ENCODE measurements at places on chromosomes 13 and 19.

DNA sequence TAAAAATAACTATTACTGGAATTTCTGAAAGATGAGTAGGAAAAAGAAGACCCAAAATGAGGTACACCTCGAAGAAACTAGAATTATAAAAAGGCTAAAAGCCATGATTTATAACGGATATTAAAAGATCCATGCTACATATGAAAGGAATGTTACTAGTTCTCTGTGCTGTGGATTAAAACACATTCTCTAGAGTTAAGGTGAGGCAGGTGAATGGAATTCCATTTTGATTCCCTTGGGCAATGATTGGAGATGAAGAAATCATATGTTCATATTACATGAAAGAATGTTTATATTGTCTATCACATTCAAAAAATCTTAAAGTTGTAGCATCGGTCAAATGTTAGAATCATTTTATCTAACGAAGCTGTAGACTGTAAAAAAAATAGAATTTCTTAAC is 783.7 kb downstream of the PCDH9 start:
- DNase-seq, result no peak

DNA sequence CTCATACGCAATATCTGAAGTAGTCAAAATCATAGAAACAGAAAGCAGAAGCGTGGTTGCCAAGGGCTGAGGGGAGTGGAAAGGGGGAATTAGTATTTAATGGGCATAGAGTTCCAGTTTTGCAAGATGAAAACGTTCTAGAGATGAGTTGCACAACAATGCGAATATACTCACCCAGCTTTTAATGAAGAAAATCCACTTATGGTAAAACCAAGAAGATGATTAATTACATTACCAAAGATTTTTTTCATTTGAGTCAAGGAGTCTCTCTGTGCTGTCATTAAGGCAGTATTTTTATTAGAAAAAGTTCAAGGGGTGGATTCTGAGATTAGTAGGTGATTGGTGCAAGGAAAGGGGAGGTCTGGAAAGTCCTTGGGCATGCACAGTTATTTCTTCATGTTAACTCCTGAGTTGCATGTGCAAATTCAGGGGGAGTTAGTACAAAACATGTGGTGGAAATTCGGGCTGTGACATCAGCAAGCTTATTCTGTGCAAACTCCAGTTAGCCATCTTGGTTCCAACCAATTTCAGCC is 6.9 kb upstream of the CBY2 start:
- no peak for DNase-seq

DNA sequence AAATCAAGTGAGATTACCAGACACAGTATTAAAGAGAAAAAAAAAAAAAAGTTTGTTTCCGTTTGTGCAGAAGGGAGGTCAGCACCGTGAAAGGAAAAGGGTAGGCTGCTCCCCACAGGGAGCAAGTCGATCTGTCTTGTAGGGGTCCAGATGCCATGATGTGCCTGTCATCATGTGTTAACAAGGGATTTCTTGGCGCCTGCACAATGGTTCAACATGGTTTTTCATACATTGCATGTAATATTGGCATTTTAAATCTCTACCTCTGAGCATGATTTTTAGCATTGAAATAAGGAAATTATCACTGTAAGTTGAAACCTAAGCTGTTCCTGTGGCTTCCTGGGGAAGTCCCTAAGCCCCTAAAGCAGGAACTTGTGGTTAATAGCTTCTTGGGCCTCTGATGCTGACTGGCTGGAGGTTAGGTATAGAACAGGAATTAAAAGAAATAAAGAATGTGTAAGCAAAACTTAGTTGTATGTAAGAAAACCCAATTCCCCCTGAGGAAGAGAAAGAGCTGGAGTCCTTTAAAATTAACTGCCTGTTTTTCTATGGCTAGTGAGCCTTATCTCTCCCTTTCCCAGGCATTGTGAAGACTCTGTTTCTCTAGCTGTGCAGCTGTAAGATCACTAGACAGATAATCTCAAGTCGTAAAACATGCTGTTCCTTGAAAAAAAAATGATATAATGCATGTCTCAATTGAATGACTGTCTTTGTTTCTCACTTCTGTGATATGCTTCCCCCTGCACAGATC is 7.4 kb upstream of the FCGBP start:
- DNase-seq, result peak; percentile 92

DNA sequence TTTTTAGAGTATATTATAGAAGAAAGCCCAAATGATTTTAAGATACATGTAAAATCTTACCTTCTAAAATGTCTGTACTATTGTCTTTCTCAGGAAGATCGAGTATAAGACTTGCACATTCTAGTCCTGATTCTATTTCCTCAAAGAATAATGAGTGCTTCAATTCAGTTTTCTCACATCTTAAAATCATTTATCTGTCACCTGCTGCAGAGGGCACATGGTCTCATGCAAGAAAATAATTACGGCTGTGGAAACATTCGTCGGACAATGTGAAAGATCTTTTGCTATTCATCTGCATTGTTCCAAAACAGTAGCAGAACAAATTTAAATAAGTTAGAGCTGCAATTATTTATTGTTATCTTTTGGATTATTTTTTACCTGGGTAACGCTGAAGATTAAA is 1403.5 kb downstream of the PCDH9 start:
- DNase-seq, result no peak

GRCh38 chr13:75876142-75877050 is 240.3 kb downstream of the LMO7 start:
- DNase-seq, result peak; percentile 66

- DNase-seq, result no peak
Observed at GRCh38 chr13:86172961-86173360, 373.7 kb upstream of the SLITRK6 start.

DNA sequence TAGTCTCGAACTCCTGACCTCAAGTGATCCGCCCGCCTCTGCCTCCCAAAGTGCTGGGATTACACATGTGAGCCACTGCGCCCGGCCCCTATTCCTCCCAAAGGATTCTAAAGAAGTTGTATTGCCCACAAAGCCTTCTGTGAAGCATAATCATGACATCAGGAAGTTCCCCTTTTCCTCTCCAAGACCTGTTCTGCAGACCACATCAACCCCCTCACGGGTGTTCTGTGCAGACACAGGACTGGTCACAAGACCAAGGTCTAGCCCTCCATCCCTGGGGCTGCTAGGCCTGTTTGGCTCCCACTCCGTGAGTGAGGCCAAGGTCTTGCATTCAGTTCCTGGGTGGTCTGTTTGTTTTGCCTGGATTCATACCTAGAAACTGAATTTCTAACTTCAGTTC is 178.1 kb downstream of the FLT1 start:
- DNase-seq, result peak; percentile 67

DNA sequence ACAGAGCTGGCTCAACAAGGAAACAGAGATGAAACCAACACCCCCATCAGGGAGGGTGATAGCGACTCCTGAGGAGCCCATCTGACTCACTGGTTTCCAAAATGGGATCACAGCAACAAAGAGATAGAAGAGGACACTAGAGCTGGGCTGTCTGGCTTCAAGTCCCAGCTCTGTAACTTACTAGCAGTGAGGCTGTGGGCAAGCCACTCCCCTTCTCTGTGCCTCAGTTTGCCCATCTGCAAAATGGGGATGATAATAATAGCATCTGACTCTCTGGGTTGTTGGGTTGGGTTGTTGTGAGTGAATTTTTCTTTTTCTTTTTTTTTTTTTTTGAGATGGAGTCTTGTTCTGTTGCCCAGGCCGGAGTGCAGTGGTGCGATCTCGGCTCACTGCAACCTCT is 14.3 kb downstream of the IGSF23 start:
- no peak for DNase-seq

GRCh38 chr13:76129305-76130000 is 493.3 kb downstream of the LMO7 start:
- DNase-seq, result no peak

- DNase-seq, result no peak
Observed at GRCh38 chr13:106286811-106287210, 248.7 kb downstream of the EFNB2 start.

- DNase-seq, result peak; percentile 20
Observed at GRCh38 chr19:7678971-7679751, 1.5 kb upstream of the TRAPPC5 start.

DNA sequence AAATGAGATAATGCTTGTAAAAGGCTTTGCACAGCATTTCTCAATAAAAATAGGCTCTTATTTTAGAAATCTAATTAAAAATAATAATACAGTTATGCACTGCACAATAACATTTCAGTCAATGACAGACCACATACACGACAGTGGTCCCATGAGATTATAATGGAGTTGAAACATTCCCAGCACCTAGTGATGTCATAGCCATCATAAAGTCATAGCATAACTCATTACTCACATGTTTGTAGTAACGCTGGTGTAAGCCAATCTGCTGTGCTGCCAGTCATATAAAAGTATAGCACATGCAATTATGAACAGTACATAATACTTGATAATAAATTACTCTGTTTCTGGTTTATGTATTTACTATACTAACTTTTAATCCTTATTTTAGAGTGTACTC is 12.7 kb upstream of the SERPINE3 start:
- DNase-seq, result no peak

DNA sequence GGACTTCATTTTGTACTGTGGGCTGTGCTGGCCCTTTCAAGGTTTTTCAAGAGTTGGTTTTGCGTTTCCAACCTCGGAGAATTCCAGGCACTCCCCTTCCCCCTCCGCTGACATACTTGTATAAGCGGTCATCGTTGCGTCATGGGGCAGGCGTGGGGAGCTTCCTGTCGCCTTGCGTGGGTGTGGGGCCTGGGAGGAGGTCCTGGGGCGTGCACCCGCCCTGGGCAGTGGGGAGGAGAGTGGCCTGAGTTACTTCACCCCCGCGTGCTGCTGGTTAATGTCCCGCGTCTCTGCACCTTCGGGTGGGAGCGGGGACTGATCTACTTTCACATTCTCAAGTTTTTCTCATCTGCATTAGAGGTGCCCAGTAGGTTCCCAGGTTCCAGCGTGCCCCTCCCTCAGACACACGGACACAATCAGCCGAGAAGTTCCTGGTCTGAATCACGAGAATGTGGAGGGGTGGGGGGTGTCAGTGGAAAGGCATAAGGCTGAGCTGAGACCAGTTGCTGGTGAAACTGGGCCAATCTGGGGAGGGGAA is 4.1 kb downstream of the IER2 start:
- peak; percentile 55 for DNase-seq

- peak; percentile 74 for DNase-seq
Observed at GRCh38 chr13:113275387-113275786, 21.7 kb upstream of the LAMP1 start.

DNA sequence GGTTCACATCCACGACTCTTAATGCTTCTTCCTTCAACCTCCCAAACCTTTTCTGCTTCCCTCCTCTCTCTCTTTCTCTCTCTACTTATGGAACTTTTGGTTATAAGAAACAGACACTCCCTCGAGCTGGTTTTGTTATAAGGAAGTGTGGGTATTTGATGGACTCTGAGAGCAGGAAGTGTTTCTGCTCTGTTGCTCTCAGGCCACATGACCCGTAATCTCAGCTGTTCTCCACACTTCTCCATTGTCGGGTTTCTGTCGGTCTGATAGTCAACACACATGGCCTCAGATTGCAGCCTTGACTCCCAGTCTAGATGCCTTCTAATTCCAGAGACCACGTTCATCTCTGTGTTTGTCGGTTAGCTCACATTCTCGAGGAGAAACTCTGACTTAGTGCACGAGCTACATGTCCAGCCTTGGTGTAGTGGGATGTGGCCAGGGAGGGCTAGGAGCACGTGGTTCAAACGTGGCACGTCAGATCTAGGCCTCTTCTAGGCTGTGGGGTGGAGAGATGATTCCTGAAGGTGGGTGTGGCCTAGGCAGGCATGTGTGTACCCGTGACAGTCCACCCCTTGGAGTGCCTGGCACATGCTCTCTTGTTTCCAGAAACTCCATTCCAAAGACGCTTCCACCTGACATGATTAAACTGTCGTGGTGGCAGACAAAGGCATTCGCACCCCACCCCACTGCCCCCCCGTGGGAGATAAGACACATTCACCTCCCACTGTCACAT is 26.3 kb downstream of the CNFN start:
- peak; percentile 65 for DNase-seq

DNA sequence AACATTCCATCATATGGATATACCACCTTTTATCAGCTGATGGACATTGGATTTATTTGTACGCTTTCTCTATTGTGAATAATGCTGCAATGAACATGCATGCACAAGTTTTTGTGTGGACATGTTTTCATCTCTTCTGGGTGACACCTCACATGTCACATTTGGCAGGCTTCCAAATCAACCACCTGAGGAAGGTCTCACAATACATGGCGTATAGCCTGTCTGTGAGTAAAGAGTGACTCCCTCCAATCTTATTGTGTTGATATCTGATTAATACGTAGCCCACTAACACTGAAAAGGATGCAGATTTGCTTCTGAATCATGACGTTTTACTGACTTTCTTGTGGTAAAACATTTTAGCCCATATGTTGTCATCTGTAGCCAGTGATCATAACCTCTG is 61.1 kb downstream of the SLC15A1 start:
- no peak for DNase-seq

DNA sequence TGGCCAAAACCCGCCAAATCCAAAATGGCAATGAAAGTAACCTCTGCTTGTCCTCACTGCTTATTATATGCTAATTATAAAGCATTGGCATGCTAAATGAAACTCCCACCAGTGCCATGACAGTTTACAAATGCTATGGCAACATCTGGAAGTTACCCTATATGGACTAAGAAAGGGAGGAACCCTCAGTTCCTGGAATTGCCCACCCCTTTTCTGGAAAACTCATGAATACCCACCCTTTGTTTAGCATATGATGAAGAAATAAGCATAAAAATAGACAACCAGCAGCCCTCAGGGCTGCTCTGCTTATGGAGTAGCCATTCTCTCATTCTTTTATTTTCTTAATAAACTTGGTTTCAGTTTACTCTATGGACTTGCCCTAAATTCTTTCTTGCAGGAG is 269.8 kb downstream of the OLFM4 start:
- DNase-seq, result no peak

DNA sequence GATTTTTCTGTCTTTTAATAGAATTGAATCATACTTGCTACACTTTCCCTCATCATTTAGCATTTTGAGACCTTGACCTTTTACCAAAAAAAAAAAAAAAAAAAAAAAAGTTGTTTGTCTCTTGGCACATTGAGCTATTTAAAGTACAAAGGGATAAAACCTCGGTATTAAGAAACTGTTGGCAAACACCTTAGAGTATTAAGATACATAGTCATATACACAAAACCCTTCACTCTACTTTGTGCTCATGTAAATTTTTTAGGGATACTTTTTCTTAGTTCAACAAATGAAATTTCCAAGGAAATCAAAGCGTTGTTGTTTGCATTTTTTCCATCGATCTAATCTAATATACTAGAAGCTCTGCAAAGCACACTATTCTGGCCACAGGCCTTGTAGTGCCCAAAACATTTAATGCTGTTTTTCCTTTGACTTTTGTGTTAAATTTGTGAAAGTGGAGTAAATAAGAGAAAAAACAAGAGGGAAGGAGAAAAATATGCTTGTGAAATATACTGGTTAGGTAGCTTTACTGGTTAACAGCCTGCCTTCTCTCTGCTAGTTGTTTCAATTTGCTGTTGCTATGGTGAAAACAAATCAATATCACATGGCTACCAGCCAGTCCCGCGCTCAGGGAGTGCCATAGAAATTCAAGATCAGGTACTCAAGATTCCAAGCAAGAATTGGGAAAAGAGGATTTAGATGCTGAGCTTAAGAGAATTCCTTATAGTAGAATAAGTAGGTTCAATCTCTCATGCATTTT is 2.6 kb downstream of the MBNL2 start:
- no peak for DNase-seq

GRCh38 chr19:18007917-18008673 is at the start of gene ARRDC2:
ARRDC2 (plus strand) TSS chr19:18008170; CDS start chr19:18008311, 141 bp downstream.
- DNase-seq, result no peak

- no peak for DNase-seq
Observed at GRCh38 chr13:93872376-93872775, 607.1 kb downstream of the DCT start.

- DNase-seq, result no peak
Observed at GRCh38 chr19:19074196-19074882, 10.5 kb downstream of the SLC25A42 start.
